Activated T-helper 9 cell treated with anti-CD3 and anti-CD28 coated beads, Interleukin-2, amount 50 U/mL, for 16 hours (primary cell): ENCODE measurements at places on chromosomes 2 and 18.

DNA sequence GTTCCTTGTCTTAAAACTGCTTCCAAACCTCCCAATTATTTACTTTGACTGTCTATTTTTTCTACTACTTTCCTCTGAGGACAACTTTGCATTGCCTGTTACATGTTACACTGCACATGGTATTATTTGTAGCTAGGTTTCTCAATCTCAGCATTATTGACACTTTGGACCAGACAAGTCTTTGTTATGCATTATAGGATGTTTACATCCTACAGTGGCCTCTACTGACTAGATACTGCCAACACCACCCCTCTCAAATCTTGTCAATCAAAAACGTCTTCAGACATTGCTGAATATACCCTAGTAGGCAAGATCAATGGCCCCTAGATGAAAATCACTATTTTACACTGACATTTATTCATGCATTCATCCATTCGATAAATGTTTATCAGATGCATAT, 129.6 kb upstream of the DNAJC10 start:
- no peak for DNase-seq

GRCh38 chr2:160213511-160213910, 13.4 kb upstream of the ITGB6 start:
- DNase-seq, result no peak

- no peak for DNase-seq
These were observed 77.6 kb upstream of the ALPP start for GRCh38 chr2:232300894-232301387.

- DNase-seq, result no peak
These were observed 314 bp upstream of the SSB start for GRCh38 chr2:169798397-169798717.

GRCh38 chr2:222504719-222505118, 80.4 kb downstream of the SGPP2 start:
- DNase-seq, result no peak

- DNase-seq, result no peak
These were observed 3.1 kb upstream of the ADGRF3 start for GRCh38 chr2:26349690-26350089.

DNA sequence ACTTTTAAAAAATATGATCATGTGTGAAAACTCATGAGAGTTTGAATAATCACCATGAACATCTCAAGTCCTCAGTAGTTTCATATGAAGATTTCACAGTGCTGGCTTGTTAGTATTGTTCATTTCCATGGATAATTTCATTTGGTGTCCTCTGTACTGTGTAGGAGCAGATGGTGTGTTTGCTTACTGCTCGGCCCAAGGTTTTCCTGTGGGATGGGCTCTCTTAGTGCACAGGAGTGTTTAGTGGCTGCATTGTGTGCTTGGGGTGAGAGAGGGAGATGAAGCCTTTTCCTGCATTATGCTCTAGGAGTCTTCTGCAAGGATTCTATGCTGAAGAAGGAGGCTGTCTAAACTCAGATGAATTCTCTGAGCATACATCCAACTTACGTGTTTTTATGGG, 270.6 kb downstream of the SOCS6 start:
- no peak for DNase-seq

GRCh38 chr18:28003451-28003850, 173.5 kb downstream of the CDH2 start:
- DNase-seq, result no peak

DNA sequence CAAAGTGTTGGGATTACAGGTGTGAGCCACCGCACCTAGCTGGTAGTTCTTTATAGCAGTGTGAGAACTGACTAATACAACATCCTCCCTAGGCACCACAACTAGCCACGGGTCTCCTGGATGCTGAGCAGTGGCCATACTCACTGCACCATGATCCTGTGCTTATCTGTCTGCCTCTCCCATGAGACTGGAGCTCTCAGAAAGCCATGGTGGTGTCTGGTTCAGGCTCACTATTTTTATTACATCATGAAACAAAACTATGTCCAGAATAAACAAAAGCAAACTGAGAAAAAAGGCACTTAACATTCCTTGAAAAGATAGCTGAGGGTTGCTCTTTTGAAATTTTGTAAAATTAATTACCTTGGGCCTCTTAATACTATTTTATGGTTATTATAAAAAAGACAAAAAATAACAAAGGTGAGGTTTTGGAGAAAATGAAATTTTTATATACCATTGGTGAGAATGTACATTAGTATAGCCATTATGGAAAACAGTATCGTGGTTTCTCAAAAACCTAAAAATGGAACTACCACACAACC, 90.7 kb upstream of the TFCP2L1 start:
- DNase-seq, result no peak

- no peak for DNase-seq
These were observed 103.4 kb upstream of the RNU4ATAC start for GRCh38 chr2:121427187-121427689.

DNA sequence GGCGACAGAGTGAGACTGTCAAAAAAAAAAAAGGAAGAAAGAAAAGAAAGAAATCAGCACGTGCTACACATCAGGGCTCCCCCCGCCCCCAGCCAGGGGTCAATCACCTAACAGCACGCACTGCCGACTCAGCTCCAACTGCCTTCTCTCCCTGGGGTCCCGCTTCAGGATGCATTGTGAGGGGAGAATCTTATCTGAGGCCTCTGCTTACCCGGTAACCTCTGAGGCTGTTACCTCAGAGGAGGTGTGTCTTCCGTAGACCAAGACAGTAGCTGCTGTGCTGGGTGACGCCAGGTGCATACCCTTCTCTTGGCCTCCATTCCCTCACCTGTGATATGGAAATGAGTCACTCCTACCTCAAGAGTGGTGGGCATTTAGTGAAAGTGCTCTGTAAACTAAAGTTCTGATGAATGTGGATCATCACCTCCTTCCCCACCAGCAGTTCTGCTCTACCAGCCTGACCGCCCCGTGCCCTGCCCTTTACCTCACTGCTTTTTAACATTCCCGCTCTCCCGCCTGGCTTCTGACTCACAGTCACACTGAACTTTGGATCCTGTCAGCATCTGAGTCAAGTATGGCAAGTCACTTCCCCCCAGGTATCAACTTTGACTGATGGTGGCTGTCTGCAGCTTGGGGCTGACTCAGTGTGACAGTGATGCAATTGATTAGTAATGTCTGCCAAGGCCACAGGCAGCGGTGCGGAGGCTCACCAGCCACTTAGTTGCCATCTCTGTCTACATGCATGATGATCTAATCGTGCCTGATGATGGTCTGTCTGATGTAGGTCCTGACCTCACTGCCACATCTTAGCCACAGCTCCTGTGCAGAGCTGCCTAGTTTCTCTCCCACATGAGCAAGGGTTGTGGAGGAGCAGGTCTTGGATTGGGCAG, 20.1 kb downstream of the ARID5A start:
- peak; percentile 49 for DNase-seq

DNA sequence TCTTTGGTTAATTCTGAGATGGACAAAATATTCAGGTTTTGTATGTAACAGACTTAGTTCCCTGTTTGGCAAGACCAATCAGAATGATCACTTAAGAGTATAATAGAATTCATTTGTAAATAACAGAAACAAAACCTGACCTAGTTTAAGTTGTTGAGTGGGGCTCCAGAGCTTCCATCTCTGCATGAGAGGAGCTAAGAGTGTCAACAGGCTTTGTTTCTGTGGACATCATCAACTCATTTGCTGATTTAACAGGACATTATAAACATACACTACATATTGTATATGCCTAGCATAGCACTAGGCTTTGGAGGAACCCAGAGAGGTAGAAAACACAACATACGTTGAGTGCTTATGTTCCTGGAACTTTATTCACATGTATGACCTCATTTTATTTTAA, 75.3 kb upstream of the TRIB2 start:
- DNase-seq, result no peak

DNA sequence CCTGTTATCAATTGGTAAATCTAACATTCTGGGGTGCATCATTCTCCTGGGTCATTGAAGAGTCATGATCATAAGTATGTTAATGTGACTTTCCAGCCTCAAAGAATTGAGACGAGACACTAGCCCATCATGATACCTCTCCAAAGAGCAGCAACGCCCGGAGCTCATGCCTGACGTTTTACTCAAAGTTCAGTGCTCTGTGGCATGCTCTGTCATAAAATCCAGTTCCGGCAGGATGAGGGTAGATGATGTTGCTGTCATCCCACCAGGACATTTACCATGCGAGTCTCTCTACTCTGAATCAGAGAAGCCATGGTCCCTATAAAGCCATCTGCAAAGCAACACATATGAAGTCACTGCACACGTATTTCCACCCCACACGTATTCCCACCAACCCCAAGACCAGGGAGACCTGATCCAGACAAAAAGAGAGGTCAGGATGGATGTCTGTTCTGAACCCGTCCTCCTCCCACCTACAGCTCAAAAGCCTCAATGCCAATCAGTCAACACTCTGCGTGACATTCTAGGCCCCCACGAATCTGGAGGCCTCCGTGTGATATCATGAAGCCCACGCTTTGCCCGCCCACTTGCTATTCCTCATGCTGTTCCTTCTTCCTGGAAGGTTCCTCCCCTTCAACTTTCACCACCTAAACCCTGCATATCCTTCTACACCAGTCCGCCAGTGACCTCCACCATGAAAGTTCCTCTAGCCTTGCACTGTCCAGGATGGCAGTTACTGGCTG, 85.8 kb downstream of the DNMT3A start:
- DNase-seq, result no peak

GRCh38 chr2:19837235-19837766, 64.5 kb downstream of the TTC32 start:
- no peak for DNase-seq

DNA sequence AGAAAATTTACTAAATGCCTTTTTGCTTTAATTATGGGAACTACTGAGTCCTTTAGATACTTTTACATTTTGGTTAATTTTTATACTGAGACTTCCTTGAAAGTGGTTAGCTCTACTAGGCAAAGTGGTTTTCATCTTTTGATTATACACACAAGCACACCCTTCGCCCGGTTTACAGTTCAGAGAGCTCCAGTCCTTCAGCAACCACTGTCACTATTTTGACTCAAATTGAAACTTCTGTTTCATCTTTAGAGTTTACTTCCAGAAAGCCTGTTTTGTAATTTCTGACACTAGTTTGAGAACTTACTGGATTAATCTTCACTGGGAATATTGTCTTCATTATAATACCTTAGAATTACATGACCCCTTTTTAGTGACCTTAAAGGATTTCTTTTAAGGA, 140.3 kb upstream of the FOSL2 start:
- DNase-seq, result no peak

DNA sequence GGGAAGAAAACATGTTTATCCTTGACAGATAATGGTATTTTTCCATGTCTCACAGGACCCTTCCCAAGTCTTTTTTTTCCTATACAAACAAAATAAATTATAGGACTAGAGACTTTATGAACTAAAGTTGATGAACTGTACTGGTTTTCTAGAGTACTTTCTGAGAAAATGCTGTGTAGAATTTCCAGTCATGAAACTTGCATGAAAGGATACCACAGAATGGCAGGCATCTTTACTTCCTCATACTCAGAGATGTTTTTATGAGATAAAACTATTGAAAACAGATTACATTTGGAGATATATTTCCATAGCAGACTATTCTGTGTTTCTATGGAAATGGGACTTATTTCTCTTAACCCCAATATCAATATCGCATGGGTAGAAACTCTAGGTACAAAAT, 403.5 kb downstream of the PARD3B start:
- DNase-seq, result no peak

GRCh38 chr2:160575368-160575767, 81.8 kb upstream of the RBMS1 start:
- no peak for DNase-seq

GRCh38 chr2:45932278-45932975, 281.0 kb downstream of the PRKCE start:
- DNase-seq, result no peak

DNA sequence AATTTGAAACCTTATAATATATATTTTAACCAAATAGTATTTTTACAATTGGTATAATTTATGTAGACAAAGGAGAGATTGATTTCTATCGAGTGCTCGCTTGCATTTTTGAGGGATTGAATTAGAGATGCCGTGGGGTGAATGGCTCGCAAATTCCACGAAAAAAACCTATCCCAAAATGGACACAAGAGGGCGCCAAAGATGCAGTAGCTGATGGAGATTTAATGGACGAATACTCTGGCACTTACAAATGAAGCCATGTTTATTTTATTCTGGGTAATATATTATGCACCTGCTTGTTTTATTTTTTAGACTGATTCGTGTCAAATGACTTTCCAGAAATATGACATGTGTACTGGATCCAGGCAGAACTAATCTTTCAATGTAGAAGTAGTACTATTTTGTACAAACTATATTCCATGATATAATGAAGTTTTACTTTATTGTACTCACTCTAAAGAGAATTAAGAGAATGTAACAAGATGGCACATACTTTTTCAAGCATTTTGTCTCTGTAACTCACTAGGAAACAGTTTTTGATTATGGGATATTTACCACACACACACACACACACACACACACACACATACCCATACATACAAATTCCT, 505.4 kb downstream of the PLCL1 start:
- peak; percentile 7 for DNase-seq

DNA sequence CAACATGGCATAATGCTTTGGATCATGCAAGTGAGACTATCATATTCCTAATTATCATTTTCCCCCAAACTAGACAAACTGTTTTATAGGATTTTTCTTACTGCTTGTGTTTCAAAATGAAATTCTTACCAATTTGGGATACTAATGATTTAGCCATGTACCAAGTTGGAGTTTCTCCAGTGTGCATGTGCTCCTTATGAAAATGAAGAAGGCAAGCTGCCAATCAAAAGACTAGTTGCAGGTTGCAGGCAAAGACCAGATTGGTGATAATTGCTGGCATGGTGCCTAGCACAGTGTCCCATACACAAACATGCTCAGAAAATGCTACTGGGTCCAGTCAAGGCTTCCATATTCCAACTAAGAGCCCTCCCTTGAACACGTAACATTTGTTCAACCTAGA, 771.8 kb upstream of the FANCL start:
- DNase-seq, result no peak

GRCh38 chr2:66390811-66391210, 44.1 kb upstream of the MEIS1 start:
- DNase-seq, result no peak

DNA sequence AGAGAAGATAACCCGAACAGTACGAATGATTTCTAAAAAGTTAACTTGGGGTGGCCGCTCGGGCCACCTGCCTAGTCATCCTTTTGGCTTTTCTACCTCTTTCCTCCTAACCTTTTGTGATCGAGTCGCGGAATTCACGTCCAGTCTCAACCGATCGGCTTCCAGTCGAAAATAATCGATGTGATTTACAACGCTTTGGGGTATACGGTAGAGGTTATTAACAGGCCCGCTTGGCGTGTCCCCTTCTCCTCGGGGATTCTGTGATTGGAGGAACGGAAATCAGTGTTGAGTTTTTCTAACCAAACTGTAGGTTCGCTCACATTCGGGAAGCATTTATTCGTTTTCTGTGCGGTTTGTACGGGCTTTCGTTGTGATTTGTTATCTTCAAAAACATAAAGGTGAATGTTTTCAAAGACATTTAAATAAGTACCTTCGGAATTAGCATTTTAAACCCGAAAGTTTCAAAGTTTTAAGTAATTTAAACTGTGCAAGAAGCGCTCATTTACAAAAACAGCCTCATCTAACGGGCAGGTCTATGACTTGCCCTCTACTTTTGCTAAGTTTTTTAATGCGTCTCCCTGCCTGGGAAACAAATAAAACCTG, 588 bp upstream of the FOXI3 start:
- no peak for DNase-seq
